ENCODE measurements at places on chromosomes 7 and 10.

DNA sequence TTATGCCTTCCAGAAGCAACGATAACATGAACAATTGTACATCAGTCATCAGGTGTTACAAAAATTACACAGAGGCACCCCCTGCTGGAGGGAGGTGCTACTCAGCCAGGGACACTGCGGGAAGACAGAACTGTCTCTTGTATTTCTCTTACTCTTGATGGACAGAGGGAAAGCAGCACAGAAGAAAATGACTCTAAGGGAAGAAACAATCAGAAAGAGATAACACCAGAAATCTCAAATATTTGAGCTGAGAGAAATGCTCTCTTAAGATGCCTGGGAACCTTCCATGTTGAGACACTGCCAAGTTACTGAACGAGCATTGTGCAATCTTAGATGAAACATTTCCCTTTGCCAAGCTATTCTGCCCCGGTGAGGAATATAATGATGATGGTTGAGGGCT, 227.6 kb upstream of the NPSR1 start:
- DNase-seq = no peak

GRCh38 chr7:104972500-104972899, 41.5 kb upstream of the KMT2E start:
- DNase-seq = no peak

DNA sequence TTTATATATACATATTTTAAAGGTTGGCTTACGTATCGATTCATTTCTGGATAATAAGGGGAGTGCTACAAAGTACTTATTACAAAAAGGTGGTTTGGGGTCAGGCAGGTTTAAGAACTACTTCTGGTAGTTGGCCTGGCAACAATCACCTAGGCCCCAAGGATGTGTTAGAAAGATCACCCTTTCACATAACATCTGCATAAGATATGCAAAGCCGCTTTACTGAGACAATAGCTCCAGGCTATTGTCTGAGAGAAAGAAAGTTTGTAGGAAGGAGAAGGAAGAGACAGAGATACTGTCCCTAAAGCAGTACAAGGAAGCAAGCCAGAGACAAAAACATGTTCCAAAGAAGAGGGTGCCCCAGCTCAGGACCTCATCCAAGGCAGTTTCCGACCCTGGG, 6.2 kb downstream of the PAXIP1 start:
- no peak for DNase-seq

- DNase-seq = no peak
Measured at GRCh38 chr10:13268841-13269240, 31.0 kb downstream of the PHYH start.

GRCh38 chr7:31302356-31302755, 38.2 kb downstream of the NEUROD6 start:
- no peak for DNase-seq

- DNase-seq = no peak
Measured at GRCh38 chr7:55476852-55477780, 95.2 kb downstream of the VOPP1 start.

GRCh38 chr7:97623333-97623732, 108.6 kb upstream of the TAC1 start:
- no peak for DNase-seq

DNA sequence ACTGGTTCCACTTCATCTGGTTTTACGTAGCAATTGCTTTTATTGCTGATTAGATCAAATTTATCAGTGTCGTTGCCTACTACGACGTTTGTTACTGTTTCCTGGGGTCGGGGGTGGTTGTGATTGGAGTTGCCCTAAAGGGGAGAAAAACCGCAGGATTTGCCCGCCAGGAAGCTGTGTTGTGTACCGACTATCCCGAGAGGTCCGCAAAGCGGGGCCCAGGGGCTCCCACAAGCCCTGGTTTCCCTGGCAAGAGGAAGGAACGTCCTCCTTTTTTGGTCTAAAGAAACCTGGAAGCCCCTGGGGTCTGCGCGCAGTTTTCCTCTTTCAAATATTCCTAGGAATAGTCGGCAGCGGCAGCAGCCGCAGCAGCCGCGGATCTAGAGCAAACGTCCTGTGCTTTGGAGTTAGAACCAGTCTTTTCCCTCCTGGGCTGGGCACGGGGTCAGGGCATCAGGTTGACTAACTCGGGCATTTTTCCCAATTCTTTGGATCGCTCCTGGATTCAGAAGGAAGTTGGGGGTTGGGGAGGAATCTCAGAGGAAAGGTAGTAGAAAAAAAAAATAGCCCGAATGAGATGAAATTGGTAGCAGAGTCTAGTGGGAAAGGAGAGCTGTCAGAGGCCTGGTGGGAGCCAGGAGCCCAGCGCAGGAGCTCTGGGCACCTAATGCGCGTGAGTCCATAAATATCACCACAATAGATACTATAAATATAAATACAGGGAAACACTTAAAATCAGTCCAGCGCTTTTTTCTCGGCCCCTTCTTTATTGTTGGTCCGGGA, 4.6 kb downstream of the VAX1 start:
- no peak for DNase-seq

DNA sequence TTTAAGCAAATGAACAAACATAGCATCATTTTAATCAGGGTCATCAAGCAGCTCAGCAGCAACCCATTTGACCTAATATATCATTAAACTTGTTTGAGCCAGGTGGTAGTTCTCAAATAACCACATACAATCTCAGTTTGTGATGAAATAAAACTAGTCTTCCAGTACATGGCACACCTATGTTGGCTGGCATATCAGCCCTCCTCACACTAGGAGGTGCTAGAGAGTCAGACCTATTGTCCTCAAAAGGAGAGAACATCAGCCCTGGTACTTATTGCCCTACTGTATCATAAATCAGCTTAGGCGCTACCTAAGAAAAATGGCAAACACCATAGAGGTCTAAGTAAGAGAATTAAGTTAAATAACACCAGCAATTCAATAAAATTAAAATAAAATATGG, 81.7 kb downstream of the CABCOCO1 start:
- no peak for DNase-seq

DNA sequence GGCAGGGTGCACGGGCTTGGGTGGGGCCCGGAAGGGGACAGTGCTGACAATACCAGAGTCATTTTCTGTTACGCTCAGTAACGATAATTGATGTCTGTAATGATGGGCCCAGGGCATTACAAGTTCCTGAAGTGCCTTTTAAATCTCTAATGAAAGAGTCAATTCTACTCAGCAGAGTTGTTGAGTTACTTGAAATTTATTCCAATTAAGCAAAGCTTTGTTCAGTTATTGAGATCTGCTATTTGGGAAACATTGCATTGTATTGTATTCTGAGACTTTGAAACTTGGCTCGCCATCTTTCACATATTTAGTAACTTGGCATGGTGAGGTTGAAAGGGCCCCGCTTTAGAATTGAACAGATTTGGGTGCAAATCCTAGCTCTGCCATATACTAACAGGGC, 34.7 kb downstream of the MINDY4 start:
- no peak for DNase-seq

GRCh38 chr7:3399858-3400257, 98.8 kb downstream of the SDK1 start:
- DNase-seq = no peak

GRCh38 chr10:20984662-20985061, 87.6 kb upstream of the NEBL start:
- no peak for DNase-seq

- no peak for DNase-seq
Measured at GRCh38 chr7:155064186-155064585, 5.9 kb upstream of the HTR5A start.

DNA sequence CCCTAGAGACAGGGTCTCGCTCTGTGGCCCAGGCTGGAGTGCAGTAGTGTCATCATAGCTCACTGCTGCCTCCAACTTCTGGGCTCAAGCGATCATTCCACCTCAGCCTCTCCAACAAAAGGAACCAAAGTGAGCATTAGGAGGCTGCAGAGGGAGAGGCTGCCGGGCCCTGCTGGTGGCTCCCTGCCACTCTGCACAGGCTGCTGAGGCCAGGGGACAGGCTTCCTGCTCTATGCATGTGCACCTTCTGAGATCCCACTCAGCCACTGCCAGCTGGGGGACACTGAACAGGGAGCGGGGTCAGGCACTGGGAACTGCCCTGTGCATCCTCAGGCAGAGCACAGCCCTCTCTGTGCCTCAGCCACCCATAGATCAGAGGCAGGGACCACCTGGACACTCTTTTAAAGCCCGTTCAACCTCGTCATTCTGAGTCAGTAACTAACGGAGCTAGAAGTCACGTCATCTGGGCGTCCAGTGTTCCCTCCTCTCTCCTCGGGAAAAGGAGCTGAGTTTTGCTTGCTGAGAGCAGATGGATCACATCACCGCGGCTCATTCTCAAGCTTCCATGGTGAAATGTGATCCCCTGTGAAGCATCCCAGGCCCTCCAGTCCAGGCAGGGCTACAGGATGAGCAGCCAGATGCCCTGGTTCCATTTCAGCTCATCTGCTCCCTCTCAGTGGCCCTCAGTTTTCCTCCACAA, 109.6 kb downstream of the MYL10 start:
- DNase-seq = no peak

- no peak for DNase-seq
Measured at GRCh38 chr7:24827027-24827426, 69.8 kb upstream of the GSDME start.

DNA sequence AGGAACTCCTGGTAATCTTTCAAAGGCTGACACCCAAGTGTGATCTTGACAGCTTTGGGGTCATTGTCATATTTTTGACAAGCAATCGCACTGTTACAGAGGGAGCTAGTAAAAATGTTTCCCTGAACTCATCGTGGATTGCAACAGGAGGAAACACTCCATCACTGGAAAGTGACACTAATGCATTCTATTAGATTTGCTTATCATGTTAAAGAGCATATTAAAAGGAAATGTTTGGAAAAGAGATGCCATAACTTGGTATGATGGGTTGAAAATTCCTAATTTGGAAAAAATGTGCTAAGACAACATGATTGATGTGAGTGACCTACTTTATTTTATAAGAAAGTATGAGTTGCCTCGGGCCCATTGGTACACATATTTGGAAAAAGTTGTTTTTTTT, 22.7 kb upstream of the EMX2 start:
- DNase-seq = no peak

DNA sequence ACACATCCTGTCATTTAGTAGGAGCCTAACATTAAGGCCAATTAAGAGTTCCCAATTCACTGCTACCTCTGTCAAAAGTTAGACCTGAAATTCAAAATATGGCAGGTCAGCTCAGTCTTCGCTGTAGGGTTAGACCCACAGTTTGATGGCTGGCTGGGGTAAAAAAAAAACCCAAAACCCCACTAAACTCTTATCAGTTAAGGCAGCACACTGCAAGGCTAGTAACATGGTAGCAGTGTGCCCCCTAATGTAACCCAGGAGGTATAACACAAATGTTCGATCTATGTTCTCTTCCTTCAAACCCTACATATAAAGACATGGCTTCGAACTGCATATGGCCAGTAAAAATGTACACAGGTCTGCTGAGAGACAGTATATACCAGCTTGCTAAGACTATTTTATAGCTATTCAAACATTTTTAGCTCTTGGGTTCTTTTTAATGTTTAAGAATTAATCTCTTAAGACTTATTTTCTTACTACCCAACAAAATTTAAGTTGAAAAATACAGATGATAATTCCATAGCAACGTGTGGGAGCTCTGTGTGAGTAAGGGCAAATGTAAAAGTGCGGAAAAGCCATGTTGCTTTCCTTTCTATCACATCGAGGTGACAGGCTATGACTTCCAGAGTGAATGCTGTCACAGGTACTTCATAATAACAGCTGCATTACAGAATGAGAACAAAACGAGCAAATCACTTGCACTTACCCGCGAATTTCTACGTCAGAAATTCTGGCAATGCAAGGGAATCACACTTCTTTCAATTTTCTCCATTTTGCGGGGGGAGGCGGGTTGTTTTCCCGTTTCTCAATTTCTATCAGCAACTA, 168.4 kb upstream of the IMMP2L start:
- DNase-seq = no peak

GRCh38 chr7:134902058-134902457, 84.2 kb upstream of the AGBL3 start:
- DNase-seq = no peak

DNA sequence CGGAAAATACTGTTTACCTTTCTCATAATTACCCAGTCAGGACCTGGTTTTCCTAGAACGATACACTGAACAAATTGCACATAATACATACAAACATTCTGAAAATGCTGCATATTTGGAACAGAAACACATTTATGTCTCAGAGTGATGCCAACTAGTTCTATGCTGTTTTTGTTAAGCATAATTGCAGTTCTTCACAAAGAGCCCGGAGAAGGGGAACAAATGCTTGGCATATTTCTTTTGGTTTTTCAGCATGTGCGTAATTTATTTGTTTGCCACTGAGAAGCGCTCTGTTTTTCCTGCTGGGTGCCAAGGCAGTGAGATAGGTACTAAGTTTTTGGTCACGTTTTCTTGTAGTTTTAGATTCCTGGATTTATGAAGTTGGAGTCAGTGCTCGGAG, 181.0 kb upstream of the MDFIC start:
- DNase-seq = no peak

GRCh38 chr7:18798088-18798906, 302.7 kb downstream of the HDAC9 start:
- DNase-seq = no peak

DNA sequence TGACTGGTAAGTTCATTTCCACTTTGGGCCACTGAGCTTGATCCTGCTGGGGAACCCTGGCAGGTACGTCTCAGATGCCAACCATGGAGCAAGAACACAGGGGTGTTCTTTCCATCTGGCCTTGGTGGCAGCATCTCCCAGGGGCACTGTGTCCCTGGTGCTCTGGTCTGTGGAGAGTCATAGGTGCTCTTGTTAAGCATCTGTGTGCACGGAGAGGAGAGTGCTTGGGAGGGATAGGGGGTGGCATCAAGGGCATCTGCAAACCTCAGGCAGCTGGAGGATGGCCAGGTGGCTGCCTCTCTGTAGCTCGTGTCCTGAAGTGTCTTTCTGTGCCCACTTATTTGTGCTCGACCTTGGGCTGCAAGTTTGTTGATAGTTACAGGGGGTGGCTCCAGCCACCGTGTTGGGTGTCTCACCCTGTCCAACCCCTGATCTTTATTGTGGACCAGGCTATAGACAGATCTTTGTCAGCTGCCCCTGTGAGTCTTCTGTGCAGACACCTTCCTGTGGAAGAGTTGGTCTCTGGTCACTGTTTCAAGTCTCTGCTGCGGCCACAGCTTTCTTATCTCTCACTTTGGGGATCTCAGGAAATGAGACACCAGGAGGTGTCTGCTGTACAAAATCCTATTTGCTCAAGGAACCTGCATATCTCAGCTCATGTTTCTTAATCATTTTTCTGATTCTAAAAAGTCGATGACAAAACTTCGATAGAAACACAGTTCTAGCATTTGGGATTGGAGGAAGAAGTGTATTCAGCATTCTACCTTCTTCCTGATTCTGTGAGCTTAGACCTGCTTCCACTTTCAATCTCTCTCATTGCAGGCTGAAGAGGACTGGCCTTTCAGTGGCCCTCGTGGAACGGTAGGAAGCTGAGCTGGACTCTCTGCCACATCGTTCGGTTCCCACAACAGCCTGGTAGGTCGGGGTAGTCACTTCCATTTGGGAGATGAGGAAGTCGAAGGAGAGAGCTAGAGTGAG, 17.2 kb upstream of the GIMAP8 start:
- DNase-seq = no peak

Data from activated CD8-positive, alpha-beta memory T cell treated with anti-CD3 and anti-CD28 coated beads for 1 hour (primary cell).